ENCODE measurements at places on chromosomes 3 and 15.
A peak's percentile ranks its signal among the peaks of the same experiment; 100 is the strongest.

- DNase-seq = no peak
Measured at GRCh38 chr15:51752888-51753287, 1.5 kb downstream of the TMOD2 start.

DNA sequence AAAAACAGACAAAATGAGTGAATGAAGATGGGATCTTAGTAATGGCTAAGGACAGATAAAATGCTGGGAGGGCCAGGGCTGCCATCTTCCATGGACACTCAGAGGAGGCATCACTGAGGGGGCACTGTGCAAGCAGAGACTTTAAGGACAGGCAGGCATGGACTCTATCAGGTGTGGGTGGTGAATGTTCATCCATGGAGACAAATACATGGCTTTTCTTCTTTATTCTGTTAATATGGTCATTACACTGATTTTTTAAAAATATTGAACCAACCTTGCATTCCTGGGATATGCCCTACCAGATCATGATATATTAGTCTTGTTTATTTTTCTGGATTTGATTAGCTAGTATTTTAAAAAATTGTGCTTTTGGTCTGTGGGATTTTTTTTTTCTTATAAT is 12.2 kb downstream of the NUP210 start:
- DNase-seq = no peak

DNA sequence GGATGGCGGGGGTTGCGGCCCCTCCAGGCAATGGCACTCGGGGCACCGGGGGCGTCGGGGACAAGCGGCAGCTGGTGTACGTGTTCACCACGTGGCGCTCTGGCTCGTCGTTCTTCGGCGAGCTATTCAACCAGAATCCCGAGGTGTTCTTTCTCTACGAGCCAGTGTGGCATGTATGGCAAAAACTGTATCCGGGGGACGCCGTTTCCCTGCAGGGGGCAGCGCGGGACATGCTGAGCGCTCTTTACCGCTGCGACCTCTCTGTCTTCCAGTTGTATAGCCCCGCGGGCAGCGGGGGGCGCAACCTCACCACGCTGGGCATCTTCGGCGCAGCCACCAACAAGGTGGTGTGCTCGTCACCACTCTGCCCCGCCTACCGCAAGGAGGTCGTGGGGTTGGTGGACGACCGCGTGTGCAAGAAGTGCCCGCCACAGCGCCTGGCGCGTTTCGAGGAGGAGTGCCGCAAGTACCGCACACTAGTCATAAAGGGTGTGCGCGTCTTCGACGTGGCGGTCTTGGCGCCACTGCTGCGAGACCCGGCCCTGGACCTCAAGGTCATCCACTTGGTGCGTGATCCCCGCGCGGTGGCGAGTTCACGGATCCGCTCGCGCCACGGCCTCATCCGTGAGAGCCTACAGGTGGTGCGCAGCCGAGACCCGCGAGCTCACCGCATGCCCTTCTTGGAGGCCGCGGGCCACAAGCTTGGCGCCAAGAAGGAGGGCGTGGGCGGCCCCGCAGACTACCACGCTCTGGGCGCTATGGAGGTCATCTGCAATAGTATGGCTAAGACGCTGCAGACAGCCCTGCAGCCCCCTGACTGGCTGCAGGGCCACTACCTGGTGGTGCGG is 1.9 kb downstream of the CHST2 start:
- DNase-seq = peak; percentile 90

- no peak for DNase-seq
Measured at GRCh38 chr15:56754772-56755370, 21.6 kb upstream of the ZNF280D start.

- no peak for DNase-seq
Measured at GRCh38 chr3:117645561-117646242, 936.1 kb downstream of the TUSC7 start.

All from hematopoietic multipotent progenitor cell treated with erythropoietin and hydrocortisone succinate and interleukin-3 and kit ligand, for 4 days (in vitro differentiated cells).